ENCODE measurements at places on chromosomes 7 and 10.

DNA sequence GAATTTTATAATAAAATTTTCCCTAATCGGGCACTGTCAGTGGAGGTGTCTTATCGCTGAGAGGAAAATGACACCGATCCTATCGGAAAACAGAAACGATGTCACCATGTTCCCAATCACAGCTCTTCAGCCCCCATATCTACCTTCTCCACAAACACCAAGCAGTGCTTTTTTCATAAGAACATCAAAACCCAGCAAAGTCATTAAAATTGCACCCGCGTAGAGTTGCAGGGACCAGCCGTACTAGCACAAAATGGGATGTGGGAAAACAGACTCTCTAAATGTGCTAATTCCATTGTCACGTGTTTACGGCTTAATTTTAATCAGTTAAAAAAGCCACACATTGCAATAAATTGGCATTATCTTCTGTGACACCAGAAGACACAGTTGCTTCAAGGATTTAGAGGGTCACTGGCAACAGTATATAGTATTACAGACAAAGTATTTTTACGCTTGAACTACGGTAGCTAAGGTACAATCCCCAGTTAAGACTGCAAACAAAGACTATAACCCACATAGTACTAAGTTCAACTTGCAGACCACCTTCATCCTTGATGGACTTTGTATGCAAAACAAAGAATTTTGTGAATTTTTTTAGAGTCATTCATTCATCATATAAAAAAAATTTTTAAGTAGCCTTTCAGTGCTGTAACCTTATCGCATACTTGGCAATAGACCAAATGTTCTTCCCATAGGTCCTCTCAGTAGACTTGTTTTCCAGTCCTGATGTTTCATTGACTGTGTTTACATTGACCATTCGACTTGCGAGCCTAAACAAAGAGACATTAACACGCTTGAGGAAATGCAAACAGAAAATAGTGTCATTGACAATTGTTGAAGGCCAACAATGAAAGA, 116.0 kb downstream of the VTI1A start:
- no peak for DNase-seq

DNA sequence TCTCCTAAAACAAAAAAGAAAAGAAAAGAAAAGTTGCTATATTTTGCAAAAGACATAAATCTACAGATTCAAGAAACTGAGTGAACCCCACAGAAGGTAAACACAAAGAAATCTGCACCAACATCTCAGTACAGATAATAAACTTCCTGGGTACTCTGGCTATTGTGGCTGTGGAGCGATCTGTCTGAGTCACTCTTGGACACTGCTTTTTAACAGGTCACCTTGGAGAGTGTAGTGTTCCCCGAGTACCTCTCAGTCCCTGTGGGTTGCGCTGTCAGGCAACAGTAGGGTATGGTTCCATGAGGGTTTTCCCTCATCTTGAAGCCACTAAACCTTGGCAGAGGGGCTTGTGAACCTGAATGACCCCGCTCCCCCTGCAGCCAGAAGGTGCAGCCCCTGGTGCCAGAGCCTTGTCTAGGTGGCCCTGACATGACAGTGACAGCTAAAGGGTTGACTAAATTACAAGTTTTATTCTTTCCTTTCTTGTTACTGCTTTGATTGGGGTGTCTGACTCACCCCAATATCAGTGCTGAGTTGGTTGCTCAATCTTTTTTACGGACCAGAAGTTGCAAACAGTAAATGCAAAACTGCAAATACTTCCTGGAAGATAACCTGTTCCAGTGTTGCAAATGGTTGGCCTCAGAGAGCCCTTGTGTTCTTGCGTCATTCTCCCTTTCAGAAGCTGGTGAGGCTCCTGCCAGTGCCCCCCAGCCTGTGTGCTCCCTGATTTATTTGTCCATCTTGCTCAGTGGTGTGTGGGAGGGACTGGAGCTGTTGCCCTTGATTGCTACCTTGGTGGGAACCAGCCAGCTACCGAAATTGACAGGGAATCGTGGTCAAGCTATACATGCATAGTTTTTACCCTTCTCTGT, 30.6 kb downstream of the POR start:
- no peak for DNase-seq

DNA sequence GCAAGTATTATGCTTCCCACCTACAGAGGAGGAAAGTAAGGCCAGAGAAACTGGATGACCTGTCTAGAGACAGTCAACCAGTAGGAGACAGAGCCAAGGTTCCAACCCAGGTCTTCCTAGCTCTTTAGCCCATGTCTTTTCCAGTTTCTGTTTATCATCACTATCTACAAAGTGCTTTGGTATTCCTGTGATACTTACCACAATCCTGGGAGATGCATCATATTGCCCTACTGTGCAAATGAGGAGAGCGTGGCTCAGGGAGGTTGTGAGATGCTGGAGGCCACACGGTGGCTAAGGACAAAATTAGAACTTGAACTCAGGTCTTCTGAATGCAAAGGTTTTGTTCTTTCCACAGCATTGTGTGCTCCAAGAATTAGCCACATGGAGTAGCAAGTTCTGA, 11.2 kb upstream of the PLEKHA1 start:
- no peak for DNase-seq

DNA sequence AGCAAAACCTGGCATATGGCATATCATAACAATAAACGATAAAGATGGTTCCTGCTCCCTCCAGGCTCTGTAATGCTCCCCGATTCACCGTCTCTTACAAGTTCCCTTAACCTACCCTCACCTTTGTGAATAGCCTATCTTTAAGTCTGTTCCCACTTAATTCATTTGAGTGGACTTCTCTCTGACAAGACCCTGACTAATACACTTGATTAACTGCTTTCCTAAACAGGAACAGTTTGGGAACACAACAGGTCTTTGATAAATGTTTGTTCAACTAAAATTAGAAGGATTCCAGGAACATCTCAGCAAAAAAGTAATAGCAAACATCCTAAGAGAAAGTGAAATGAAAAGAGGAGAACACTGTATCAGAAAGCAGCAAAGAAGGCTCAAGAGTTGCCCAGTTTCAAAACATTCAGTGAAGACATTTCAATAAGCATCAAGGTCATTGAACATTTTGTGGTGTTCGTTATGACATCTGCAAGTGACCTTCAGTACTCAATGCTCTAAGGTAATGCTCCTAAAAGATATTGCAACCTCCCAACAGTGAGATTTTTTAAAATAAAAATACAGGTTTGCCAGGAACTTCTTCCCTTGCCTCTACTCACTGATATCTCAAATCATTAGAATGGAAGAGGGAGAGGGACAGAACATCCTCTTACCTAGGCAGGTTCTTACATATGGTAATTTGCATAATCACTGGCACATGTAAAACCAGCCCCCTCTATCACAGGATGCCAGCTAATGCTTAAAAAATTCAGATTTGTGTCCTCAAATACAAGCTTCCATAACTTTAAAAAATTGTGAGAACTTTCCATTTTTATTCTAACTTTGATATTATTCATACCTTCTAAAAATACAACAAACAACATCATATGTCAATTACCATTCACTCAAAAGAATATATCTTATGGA, 11.4 kb upstream of the ARHGAP12 start:
- DNase-seq = no peak

- no peak for DNase-seq
Measured at GRCh38 chr7:46746695-46747687, 825.9 kb upstream of the IGFBP3 start.

DNA sequence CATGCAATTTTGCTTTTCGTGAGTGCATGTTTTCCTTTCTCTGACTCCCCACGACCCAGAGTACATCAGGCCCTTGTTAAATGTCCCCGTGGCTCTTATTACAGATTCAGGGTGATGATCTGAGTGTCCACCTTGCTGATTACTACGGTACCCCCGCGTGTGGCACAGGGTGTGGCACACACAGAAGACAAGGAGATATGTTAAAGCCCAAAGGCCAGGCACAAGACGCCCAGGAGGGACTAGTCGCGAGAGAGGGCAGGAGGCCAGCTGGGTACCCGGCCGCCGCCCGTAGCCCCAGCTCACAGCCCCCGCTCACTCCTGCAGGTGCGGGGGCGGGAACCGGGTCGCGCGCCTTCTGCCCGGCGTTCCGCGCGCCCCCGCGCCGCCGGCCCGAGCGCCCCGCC, 281 bp upstream of the EXOC6 start:
- no peak for DNase-seq

DNA sequence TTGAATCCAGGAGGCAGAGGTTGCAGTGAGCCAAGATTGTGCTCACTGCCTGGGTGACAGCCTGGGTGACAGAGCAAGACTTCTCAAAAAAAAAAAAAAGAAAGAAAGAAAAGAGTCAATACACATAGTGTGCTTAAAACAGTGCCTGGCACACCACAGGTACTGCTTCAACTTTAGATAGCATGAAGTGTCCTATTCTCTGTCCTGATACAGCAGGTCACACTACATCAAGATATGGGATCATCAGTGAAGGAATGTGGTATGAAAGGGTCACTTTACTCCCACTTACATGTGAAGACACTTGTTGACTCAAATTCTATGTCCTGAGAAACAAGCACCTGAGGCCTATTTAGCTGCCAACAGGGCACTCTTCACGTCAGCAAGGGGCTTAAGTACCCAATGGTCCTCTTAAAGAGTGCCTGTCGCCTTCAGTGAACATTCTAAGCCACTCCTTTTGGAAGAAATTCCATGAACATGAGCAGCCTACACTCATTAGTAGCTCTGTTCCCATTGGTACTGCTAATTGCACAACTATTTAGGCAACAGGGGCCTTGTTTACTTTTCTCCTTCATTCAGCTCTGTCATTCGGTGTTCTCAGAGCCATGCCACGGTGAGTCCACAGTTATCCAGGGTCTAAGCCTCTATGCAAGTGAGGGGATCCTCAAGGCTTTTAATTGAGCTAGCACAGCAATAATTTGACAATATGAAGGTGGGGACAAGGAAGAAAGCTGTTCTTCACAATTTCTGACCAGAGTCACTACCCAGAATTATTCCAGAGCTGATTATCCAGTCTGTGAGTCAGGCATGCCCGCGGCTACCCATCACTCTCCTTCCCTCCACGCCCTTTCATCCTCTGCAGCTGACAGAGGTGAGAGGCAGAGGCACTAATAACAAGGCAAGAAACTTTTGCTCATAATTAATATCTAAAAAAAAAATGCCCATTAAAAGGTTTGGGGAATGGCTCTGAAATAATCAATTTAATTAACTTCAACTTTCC, 56.6 kb upstream of the PTN start:
- DNase-seq = no peak

- DNase-seq = no peak
Measured at GRCh38 chr10:103663236-103663635, 169.7 kb downstream of the NEURL1 start.

DNA sequence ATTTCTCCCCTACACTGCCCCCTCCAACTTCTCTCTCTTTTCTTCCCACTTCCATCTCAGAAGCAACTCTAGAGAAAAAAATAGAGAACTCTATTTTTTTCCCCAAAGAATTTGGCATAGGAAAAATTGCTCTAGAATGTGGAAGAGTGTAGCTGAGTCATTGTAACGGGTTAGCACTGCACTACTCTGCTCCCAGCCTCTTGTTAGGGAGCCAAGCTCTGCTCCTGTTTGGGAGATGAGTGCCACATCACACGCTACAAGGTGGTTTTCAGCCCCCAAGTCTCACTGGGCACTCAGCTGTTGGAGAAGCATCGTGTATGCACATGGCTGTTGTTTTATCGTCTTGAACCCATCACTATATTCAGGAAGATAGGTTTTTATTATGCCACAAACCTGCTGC, 136.4 kb downstream of the BMPER start:
- DNase-seq = no peak

DNA sequence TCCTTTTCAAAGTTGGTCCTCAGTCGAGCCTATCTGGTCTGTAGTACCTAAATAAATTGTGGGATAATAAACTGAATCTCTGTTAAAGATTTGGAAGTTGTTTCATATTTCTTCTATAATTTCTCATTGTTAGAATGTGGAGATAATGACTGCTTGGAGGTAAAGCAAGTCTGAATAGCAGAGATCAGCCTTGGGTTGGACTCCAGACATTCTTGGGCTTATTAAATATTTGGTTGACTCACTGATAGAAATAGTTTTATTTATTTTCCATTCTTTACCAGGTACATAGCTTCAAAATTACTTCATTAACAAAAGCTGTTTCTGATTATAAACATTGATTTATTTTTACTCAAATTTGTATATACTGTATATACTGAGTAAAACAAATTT, 34.3 kb downstream of the TPST1 start:
- DNase-seq = no peak

DNA sequence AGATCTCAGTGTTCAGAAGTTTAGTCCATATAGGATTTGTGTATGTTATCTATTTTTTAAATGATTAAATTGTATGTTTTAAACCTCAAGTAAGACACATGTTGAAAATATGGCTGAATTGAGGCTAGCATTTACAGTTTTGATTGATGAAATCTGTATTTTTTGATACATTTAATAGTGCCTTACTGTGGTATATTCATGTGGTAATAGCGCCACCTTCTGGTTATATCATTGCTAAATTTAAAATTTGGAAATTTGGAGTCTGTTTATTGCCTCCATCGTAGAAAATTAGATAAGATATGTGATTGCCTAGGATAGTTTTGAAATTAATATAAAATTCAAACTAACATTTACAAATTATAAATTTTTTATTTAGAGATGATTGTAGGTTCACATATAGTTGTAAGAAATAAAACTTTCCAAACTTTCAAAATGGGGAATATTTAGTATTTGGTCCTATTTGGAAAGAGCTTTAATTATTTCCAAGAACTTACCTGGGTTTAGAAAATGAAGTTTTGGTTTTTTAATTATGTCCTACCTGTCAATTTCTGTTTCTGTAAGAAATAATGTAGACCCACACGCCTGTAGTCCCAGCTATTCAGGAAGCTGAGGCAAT, 19.1 kb upstream of the ARMS2 start:
- no peak for DNase-seq

- no peak for DNase-seq
Measured at GRCh38 chr7:32108651-32109050, 38.4 kb upstream of the PDE1C start.

GRCh38 chr7:147298611-147299043, 1182.0 kb downstream of the CNTNAP2 start:
- DNase-seq = no peak

DNA sequence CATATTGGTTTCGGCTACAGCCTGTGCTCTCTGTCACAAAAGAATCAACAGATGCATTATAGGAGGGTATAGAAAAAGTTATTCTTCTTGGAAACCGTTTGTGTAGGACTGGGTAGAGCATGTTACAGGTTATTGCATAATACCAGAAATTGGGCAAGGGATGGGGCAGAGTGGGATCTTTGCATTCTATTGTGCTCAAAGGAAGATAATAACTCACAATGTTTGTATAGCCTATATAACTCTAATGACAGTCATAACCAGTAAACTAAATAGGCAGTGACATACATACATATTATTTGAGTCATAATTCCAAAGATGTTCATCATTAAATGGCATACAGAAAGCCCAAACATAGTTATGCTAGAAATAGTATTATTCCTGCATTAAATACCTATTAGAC, 179.7 kb downstream of the XPNPEP1 start:
- DNase-seq = no peak

Data from D721Med (cell line).